ENCODE measurements at places on chromosomes 2 and 18.
A peak's percentile ranks its signal among the peaks of the same experiment; 100 is the strongest.

DNA sequence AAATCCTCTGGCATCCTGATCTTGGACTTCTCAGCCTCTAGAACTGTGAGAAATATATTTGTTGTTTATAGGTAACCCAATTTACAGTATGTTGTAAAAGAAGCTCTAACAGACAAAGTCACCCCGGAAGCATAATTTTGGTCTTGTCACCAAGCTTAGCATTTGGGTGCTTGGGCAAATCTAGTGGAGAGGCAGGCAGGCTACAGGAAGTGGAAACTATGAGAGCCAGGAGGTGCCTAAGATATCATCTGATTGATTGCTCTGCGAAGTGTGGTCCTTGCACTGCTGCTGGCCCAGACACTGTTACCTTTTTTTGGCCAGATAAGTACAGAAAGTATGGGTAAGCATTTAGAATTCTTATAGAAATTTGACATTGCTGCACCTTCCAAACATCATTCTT is 102.9 kb downstream of the CDC42EP3 start:
- DNase-seq = no peak

DNA sequence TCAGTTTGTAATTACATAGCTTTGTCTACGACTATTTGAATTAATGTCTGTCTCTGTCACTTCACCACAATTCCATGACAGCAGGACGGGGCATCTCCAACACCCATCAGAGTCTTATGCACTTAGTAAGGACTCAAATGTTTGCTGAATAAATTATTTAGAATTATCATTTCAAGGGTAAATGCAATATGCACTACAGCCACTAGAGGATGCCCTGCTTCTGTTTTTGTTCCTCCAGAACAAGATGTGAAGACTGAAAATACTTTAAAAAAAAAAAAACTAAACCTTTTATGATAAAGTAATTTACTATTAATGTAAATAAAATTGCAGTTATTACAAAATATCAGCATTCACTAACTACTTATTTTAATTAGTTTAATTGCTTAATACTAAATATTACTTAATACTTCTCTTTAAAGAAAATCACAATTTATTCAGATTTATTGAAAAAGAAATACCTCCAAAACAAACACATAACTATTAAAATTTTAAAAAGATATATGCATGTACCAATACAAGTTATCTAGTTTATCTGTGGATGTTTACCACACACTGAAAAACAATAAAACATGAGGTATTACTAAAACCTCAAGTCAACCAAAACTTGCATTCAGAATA is 3.2 kb downstream of the PIGN start:
- no peak for DNase-seq

DNA sequence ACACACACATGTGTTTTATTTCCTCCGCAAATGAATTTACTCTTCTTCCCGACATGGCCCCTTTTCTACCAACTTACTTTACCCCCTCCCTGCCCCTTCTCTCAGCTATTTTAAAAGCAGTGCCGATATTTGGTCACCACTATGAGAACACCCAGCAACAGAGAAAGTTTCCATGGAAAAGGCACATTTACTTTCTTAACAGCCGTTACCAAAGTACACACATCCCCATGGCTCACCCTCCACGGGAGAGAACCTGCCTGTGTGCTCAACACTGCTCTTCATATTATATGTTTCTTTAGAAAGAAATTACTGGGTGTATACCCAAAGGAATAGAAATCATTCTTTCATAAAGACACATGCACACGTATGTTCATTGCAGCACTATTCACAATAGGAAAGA is 714.4 kb downstream of the DCDC2C start:
- no peak for DNase-seq

- DNase-seq = no peak
These were observed 179.2 kb downstream of the RIT2 start for GRCh38 chr18:42936289-42936688.

DNA sequence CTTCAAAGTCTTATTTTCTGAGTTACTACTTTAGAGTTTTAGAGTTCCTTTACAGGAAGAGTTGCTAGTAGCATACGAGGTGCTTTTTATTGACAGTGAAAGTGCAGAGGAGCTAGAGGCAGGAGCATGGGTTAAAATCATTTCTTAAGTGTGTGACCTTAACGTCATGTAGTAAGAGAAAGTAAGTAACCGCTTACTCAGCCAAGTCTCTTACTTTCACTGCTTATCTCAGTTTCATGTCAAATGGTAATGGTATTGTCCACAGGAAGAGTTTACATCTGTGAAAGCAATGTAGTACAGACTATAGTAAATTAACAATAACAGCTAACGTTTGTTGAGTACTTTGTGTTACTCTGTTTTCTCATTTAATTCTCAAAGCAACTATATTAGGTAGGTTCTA is 12.6 kb downstream of the NDUFAF7 start:
- DNase-seq = no peak

- no peak for DNase-seq
These were observed 26.2 kb upstream of the SNORC start for GRCh38 chr2:232843834-232844233.

DNA sequence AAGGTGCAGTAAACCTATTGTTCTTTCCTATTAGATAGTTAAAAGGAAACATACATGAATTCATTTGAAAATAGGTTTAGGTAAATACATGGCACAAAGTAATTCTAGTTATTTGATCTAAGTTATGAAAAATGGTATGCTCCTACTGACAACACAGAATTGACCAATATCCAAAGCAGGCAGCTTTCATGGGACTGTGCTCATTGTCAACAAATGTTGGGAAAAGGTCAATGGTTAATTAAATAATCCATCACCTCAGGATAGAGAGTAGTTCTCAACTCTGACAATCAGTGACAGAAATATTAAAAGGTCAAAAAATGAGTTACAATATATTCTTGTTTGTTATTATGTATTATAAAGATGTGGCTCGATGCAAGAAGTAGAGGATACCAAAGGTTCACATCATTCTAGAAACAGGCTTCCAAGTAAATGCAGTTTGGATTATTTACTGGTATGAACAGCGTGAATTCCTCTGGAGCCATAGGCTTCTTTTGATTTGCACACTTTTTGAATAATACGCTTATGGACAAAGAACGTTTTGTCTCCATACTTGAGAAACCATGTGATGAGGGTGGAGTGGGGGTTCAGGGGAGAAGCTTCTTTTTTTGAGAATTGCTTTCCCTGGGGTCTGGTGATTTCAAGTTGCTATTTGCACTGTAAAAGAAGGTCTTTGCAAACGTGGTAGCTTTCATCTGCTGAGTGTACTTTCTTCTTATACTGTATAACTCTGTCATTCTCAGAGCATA is 422.0 kb upstream of the ZEB2 start:
- no peak for DNase-seq

DNA sequence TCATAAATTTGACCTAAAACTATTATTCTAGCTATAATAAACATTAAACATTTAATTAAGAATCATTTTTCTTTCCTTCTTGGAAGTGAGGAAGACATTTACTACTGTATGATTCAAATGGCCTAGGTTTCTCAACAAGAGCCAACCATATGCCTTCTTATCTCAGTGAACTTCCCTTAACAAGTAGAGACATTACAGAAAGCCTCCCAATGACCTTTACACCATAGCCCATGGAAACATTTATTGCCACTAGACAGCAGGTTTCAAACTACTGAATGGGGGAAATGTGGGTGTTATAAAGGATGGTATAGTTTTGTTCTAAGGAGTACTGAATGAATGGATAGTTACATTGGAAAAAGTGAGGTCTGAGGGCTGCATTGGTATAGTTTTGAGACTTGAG is 349.4 kb upstream of the SPRED2 start:
- no peak for DNase-seq

GRCh38 chr2:191115391-191115790 is 35.4 kb downstream of the STAT4 start:
- DNase-seq = peak; percentile 9

DNA sequence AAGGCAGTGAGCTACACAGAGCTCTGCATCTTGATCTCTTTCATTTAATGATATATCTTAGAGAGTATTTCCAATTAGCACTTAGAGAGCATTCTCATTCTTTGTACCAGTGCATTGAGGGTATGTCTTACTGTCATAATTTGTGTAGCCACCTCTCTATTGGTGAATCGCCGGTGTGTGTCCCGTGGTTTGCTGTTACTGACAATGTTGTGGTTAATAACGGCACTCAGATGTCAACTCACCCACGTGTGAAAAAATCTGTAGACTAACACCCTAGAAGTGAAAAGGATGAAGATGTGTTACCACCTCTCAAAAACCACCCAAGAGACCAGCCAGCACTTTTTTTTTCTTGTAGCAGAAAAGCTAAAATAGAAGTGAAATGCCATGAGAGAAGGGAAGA is 37.1 kb downstream of the TEX51 start:
- no peak for DNase-seq

DNA sequence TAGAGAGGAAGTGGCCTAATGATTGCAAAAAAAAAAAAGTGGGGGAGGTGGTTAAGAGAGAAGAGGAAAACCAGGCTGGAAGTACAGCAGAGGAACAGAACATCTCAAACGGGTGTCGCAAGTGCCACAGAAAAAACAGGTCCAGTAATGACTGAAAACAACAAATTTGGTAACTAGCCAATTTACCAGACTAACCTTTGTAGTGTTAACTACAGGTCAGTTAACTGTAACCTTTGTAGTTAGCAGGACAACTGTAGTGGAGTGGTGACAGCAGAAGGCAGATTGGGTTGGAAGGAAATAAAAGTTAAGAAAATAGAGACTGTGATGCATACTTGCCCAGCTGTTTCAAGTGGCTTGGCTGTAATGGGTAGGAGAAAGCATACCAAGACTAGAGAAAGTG is 91.4 kb upstream of the CHST9 start:
- DNase-seq = no peak

DNA sequence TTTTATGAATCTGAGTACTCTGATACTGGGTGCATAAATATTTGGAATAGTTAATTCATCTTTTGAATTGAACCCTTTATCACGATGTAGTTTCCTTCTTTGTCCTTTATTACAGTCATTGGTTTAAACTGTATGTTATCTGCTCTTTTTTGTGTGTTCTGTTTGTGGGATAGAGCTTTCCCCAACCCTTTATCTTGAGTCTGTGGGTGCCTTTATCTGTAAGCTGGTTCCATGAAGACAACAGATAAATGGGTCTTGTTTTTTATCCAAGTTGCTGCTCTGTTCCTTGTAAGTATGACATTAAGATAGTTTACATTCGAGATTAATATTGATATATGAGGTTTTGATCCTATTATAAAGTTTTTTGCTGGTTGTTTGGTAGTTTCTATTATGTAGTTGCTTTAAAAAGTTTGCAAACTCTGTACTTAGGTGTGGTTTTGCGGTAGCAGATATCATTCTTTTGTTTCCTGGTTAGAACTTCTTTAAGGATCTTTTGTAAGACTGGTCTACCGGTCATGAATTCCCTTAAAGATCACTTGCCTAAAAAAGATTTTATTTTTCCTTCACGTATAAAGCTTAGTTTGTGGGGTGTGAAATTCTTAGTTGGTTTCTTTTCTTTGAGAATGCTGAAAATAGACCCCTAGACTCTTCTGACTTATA is 1451.3 kb upstream of the SLC39A10 start:
- DNase-seq = no peak

DNA sequence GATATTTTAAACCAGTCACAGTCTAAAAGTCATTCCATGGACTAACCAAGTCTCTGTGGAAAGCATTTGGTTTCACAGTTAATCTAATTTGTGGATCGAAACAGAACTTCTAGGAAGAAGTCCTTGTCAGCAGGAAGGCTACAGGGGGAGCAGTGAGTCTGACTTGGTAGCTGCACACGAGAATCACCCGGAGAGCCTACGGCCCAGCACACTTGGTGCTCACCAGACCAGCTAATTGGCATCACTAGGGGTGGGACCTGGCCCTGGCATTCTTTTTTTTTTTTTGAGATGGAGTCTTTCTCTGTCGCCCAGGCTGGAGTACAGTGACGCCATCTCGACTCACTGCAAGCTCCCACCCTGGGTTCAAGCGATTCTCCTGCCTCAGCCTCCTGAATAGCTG is 97.7 kb downstream of the ZNF532 start:
- DNase-seq = no peak

DNA sequence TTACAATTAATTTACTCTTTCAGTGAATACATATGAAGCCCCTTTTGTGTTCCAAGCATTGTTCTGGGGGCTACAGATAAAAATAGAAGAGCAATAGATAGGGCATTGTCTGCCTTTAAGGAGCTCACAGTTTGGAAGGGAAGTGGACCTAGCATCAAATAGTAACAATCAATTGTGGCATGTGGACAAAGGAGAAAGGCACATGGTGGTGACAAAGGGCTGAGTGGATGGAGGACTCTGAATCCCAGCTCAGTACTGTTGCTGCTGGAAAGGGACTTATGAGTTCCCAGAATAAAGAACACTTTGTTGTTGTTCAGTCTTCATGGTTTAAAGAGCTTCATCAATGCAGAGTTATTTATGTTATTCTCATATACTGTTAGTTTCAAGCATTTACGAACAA is 217.7 kb downstream of the HRH4 start:
- no peak for DNase-seq

- no peak for DNase-seq
These were observed 88.7 kb upstream of the CXCR4 start for GRCh38 chr2:136206613-136207012.

DNA sequence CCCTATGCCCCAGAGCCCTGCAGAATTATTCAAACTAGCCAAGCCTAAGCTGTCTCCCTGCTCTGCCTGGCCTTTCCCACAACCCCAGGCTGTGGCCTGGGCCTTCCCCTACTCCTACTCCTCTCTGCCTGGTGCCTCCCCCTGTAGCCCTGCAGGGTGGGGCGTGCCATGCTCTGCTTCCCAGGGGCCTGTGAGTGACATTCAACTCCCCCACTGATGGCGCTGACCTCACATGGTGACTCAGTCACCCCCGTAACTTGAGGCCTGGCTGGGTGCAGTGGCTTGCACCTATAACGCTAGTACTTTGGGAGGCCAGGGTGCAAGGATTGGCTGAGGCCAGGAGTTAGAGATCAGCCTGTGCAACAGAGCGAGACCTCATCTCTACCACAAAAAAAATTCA is 60.6 kb downstream of the KIF1A start:
- no peak for DNase-seq

DNA sequence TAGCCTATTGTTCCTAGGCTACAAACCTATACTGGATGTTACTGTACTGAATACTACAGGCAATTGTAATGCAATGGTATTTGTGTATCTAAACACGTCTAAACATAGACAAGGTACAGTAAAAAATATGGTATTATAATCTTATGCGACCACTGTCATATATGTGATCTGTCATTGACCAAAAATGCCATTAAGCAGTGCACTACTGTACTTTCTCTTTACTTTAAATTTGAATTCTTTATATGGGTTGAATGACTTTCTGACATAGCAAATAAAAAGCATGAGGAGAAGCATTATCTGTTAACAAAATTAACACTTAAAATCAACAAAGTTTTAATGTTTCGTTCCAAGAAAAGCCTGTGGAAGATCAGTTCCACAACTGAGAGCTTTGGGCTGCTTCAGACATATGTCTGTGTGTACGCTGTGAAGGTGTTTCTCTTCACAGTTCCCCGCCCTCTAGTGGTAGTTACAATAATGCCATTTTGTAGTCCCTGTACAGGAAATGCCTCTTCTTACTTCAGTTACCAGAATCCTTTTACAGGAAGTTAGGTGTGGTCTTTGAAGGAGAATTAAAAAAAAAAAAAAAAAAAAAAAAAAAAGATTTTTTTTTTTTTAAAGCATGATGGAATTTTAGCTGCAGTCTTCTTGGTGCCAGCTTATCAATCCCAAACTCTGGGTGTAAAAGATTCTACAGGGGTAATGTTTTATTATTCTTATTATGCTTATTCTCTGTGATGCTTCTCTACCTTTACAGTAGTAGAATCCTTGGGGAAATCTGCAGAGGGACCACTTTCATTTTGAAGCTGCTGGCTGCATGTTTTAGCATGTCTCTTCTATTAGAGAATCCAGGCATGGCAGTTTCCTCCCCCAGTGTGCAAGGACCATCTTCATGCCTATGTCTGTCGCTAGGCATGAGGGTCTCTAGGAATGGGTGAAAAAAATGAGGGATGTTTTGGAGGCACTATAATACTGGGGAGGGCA is 54.5 kb downstream of the SCN2A start:
- peak; percentile 3 for DNase-seq
